ENCODE measurements at places on chromosomes 16 and 17. TPM values are rescaled to one million over a fixed set of nuclear protein-coding genes. Genes with fewer than 3 reads are reported as not detected.

DNA sequence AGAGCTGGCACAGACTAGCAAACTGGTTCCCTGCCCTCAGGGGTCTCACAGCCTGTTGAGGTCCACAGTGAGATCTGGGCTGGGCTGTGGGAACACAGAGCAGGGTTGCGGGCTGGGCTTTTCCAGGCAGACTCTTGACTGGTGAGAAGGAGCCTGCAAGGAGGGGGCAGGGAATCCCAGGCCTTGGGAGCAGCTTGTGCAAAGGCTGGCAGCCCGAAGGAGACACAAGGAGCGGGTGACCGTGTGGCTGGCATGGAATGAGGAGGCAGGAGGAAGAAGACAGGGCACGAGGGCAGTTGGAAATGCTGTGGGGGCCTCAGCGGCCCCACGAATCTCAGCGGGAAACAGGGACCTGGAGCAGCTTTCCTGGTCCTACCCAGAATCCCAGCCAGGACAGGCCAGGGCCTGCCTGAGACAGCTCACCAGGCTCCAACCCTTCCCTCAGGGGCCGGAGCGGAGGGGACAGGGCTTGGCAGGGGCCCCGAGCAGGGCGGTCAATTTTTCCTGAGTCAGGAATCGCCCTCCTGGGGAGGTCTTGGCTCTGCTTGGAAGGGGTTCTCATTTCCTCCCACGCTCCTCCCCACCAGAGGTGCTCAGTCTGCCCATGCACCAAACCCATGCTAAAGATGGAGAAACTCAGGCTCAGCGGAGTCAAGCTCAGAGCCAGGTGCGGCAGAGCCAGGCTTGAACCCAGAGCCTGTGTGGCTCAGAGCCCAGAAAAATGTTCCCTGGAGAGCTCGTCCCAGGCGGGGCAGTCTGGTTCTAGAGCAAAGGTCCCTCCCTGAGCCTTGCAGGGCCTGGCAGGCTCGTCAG, 9.2 kb upstream of the SNN start:
- DNase-seq: no peak
- H3K4me3 ChIP-seq: no peak overlapping the region

Gene TBX2
- total RNA-seq: 0.14 TPM

Gene MGAT5B
- 0.55 TPM for total RNA-seq

Gene HOXB3
- total RNA-seq: 3.8 TPM

Gene MPO
- not detected for total RNA-seq
